Stimulated activated CD4-positive, alpha-beta T cell treated with anti-CD3 and anti-CD28 coated beads, Interleukin-4, amount 100 ng/mL, for 4 hours (primary cell): ENCODE measurements at places on chromosomes 6 and 20.

GRCh38 chr6:168110437-168110836, 31.4 kb upstream of the FRMD1 start:
- no peak for DNase-seq

- no peak for DNase-seq
These were observed 547.2 kb downstream of the CD83 start for GRCh38 chr6:14664621-14665315.

DNA sequence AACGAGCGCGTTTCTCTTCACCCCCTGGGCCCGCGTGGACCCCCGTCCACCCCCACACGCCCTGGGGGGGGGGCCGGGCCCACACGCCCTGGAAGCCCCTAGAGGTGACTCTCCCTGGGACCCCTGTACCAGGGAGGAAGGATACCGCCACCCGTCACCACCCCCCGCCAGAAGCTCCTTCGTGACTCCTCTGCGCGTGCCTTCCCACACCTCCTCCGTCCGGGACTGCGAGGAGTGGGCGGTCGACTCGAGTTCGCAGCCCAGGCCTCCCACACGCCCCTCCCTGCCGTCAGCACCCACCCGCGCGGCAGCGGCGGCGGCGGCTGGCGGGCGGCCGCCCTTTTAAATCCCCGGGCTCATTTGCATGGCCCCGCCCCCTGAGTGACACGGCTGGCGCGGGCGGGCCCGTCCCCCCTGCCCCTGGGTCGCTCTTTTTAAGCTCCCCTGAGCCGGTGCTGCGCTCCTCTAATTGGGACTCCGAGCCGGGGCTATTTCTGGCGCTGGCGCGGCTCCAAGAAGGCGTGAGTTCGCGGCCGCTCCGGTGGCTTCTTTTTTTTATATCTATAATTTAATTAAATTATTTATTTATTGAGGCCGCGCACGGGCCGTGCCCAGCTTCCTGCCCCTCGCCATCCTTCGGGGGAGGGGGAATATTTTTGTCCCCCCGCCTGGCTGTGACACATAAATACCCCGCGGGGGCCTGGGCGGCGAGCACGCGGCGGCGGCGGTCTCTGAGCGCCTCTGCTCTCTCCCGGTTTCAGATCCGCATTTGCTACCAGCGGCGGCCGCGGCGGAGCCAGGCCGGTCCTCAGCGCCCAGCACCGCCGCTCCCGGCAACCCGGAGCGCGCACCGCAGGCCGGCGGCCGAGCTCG, at the start of gene HMGA1:
Gene HMGA1, plus strand, starts transcription at position 431 of the 873 bp plus-strand sequence. CDS start 3,908 bp downstream, outside the sequence.
- peak; percentile 96 for DNase-seq

DNA sequence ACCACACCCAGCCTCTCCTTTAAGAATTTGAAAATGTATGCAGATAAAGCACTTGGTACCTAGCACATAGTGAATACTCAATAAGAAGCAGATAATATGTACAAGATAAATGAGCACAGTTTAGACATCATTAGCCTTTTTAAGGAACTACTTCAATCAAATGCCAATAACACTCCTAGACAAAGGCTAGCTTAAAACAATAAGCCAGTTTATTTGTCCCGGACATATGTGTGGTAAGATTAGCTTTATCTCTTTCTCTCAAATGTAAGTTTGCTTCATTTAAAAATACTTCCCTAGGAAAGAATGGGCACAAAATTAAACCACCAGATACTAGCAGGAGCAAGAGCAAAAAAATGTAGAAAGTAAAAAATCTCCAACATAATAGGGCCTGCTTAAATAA, 73.8 kb downstream of the MAP3K5 start:
- DNase-seq = no peak

DNA sequence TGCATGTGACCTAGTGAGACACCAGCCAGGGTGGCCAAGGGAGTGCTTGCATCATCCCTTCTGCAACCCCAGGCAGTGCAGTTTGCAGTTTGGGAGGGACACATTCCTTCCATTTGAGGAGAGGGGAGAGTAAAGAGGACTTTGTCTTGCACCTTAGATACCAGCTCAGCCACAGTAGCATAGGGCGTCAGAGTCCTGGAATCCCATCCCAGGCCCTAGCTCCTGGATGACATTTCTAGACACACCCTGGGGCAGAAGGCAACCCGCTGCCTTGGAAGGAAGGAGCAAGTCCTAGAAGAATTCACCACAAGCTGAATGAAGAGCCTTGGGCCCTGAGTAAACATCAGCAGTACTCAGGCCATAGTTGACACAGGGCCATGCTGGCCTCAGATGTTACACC, 680.4 kb upstream of the IMPG1 start:
- DNase-seq = no peak
